ENCODE measurements at places on chromosomes 5 and 9.

DNA sequence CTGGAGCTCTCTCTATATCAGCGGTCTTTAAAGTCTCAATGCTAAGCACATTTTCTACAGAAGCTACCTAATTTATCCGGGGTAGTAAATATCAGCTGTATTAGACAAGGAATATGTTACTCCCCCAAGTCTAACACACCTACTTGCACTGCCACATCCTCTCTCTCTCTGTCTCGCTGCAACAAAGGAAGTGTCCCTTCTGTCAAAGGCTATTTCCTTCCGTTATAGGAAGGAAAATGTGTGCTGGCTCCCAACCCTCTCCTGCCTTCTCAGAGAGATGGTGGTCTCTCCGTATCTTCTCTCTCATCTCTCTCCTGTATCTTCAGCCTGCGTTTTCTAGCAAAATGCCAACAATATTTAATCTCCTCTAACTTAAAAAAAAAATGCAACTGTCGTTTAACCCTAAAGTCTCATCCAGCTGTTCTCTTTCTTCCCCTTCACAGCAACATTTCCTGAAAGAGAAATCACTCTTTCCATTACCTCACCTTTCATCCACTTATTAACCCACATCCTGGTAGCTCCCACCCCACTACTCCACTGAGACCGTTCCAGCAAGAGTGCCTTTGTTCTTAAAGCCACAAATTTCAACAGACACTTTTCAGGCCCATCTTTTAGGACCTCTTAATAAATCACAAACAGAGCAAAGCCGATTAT lies 2.3 kb downstream of the TTF1 start:
- DNase-seq: no peak

GRCh38 chr5:178587763-178588611 lies 2.2 kb downstream of the COL23A1 start:
- DNase-seq: no peak

DNA sequence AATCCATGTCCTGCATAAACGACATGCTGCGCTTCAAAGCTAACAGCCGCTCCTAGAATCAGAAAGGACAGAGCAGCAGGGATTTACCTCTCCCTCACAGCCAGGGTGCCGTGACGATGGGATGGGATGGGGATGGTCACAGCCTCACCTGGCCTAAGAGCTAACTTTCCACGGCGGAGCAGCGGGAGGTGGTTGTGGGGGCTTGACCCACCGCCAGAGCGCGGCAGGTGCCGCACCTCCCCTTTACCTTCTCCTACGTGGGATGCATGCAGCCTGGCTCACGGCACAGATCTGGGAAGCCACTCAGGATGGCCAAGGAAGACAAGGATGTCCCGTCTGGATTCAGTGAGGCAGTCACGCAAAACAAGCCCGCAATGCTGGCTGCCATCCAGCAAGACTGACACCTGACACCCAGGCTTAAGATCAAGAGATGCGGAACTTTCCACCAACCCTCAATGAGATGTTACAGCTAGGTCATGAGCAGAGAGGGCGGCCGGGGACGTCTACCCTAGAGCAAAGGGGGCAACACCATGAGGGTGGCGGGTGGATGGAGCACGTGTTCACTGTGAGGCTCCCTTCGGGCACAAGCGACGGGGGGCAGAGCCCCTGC lies 5.8 kb downstream of the BRD9 start:
- no peak for DNase-seq

GRCh38 chr5:152608458-152608857 lies 203.4 kb upstream of the NMUR2 start:
- no peak for DNase-seq

DNA sequence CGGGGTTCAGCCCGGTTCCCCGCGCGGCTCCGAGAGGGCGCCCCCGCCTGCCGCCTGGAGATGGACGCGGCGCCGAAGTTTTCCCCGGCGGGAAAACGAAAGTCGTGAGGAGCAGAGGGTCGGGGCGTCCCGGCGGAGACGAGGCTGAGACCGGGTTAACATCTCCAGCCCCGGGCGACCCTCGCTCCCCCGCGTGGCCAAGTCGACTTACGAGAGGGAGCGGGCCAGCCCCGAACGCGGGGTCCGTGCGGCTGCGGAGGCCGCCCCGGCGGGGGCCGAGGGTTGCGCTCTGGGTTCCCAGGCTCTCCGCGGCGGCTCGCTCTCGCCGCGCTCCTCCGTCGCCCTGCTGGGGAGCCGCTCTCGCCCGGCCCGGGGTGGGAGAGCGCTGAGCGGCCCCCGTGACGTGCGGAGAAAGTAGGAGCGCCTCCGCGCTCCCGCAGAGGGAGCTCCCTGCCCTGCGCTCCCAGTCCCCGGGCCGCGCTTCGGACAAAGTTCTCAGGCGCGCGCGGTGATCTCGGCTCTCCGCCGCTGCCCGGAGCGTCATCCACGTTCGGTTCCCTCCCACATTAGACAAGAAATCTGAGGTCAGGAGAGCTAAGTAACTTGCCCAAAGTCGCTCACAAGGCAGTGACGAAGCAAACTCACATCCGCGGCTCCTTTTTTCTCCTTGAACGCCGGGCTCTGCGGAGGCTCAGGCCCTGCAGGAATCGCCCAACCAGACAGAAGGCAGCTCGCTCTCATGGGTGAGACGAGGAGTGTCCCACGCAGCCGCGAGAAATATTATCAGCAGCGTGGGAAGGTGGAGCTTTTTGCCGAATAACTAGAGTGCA lies 1.2 kb upstream of the GCNT4 start:
- peak; percentile 86 for DNase-seq

Data from fibroblast of skin of scalp (primary cell).